ENCODE measurements at places on chromosomes 3 and 15.

DNA sequence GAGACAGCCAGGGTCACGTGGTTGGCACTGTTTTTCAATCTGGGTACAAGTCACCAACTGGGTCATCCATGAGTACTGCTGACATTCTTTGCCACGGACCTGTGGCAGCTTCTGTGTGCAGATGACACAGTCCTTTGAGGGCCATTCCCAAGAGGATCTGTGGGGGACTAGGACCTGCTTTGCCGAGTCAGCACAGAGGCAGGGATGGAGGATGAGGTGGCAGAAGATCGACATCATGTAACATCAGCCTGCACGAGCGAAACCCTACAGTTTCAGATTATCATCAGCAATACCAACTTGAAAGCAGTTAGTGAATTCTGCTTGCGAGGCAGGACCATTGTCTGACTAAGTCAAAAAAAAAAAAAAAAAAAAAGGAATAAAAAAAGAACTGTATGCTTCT, 227.7 kb downstream of the FOXP1 start:
- DNase-seq = peak; percentile 11

- no peak for DNase-seq
Observed at GRCh38 chr3:37909067-37909911, 47.6 kb downstream of the CTDSPL start.

- no peak for DNase-seq
Observed at GRCh38 chr15:28933710-28934445, 48.1 kb downstream of the APBA2 start.

- DNase-seq = no peak
Observed at GRCh38 chr3:149101154-149101553, 14.8 kb upstream of the HLTF start.

DNA sequence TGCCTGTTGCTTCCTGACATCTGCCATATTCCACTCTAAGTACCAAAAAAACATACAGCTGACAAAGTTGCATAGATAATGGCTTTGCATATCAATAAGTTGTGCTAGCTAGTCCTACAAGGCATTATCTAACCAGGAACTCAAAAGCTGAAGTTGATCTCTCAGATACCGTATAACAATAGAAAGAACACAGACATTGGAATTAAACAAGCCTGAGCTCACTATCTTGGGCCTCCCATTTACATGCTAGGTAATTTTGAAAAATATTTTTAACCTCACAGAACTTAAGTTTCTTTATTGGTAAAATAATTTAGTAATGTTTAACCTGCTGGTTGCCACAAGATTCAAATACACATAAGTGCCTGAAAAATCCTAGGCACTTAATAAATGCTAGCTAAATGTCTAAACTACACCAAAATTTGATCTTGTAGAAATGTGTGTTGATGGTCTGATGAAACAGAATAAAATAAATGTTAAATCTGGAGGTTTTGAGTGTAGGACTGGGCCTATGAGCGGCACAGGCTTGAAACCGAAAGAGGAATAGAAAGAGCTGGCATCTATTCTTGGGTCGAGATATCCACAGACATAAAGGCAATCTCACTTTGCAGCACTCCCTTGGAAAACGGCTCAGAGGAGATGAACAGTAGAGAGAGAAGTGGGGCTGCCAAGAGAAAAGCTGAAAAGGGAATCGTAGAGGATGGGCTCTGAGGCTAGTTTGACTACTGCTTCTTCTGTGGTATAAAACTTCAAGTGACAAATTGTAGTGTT, 29.9 kb upstream of the TTC14 start:
- no peak for DNase-seq

GRCh38 chr15:50563756-50564155, 17.3 kb upstream of the USP50 start:
- DNase-seq = no peak

DNA sequence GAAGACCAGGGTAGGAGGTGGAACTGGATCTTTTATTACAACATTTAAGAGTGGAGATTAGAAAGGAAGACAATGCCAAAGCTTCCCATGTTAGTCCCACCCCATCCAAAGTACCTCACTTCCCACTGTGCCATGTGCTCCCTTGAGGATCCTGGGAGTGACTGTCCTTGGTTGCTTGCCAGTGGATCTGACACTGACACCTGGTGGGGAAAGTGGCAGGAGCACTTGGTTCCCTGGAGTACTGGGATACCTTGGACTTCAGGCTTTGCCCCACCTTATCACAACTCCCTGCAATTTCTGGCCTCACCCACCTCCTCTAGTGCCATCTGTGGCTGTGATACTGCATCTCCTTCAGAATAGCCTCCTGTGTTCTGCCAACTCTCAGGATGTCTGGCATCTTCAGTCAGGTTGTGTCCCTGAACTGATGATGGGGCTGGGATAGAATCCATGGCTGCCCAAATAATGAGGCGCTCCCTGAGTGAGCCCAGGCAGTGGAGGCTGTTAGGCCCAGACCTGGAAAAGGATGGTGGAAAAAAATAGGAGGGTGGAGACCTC, 1.3 kb downstream of the ELL3 start:
- no peak for DNase-seq

GRCh38 chr3:124999897-125000435, 55.8 kb downstream of the HEG1 start:
- no peak for DNase-seq

GRCh38 chr3:150874666-150875219, 30.5 kb downstream of the MINDY4B start:
- DNase-seq = no peak

DNA sequence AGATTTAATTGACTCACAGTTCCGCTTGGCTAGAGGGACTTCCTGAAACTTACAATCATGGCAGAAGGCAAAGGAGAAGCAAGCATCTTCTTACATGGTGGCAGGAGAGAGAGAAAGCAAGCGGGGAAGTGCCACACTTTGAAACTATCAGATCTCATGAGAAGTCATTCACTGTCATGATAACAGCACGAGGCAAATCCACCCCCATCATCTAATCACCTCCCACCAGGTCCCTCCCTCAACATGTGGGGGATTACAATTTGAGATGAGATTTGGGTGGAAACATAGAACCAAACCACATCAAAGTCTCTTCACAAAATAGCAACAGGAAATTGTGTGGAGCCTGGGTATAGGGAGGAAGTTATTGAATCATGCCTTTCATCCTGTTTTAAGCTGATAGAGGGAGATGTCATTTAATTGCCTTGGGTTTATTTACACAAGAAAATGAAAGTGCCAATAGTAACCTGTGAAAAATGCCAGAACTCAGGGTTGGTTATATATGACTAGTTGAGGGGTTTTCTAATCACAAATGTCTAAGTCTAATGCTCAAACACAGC, 624.8 kb upstream of the LMCD1 start:
- DNase-seq = peak; percentile 13

DNA sequence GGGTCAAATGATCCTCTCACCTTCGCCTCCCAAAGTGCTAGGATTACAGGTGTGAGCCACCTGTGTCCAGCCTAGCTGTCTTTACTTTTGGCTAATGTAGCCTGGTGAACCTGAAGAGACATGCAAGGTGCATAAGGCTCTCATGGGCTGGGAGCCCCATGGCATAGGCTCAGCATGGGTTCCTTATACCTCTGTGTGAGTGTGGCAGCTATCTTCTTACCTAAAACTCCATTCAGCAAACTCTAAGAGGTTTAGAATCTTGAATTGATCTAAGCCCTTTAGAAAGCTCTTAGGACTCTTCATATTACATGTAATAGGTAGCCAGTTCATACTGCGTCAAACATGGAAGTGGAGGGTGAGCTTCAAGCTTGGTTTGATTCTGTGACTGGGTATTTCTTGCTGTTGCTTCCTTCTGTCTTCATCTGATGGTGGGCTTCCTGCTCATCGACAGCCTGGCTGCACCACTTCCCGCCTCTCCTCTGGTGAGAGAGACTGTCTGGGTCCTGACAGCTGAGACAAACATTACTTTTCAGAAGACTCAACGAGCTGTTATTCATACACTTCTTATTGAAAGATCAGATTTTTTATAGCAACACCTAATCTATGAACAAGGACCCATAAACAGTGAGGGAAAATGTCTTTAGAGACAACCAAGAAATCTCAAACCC, 19.2 kb upstream of the TKT start:
- DNase-seq = no peak

DNA sequence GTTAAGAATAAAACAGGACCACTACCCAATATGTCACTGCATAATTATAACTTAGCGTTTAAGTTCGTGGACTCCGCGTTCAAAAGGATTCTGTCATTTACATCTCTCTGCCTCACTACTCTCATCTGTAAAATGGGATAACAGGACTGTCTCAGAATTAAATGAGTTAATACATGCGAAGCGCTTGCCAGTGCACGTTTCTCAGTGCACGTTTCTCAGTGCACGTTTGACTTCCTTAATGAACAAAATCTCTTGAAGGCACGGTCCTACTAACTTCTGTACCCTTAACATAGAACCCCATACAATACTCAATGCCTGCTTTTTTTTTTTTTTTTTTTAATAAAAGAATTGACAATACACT, 499 bp downstream of the RABL3 start:
- no peak for DNase-seq

DNA sequence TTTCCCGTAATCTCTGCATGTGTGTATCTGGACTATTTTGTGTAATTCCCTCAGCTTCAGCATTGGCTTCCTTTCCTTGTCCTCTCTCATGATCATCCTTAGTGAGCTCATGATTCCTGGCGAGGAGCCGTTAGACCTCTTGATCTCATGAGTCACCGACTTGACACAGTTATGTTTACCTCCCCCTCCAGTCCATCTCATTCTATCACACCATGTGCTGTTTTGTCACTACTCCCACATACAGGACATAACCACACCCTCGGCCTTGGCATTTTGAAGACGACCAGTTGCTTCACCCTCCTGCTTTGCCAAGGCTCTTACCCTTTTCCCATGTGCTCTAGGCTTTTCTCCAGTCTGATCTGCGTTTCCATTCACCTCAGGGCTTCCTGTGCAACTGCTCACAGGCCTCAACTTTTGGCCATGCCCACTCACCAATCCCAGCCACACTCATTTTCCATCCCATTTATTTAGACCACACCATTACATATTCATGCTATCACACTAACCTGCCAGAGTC, 41.5 kb downstream of the CP start:
- DNase-seq = no peak

- DNase-seq = no peak
Observed at GRCh38 chr15:101657968-101658784, 6.0 kb upstream of the TM2D3 start.

DNA sequence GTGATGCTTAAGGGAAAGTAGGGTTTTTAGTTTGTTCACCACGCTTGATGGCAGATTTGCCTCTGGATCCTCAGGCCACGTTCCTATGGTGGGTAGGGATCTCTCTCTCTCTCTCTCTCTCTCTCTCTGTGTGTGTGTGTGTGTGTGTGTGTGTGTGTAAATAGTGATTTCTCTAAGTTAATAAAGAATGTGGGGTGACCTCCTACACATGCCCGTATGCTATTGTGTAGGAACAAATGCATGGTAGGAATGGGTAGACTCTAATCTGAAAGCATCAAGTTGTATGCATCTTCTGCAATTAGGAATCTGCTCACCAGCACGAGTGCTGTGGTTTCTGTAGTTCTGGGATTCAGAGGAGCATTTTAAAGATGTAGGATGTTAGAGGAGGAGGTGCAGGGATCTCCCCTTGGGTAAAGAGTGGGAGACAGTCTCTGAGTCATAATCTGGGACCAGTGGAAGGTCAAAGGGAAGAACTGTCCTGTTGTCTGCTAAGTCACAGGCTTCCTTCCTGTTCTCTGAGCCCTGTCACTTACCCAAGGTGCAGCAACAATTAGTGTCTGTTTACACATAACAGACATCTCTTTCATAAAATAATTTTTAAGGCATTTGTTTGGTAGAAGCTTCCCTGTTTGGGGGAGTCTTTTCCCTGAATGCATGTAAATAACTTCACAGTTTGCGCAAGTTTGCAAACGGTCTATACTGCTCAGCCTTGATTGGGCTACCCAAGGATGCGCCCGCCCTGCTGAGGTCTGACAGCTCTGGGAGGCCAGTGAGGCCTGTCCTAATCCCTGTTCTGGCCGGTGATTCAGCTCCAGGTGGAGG, 139.8 kb downstream of the IGF1R start:
- DNase-seq = no peak

GRCh38 chr3:182276512-182276911, 516.8 kb upstream of the ATP11B start:
- DNase-seq = no peak

- no peak for DNase-seq
Observed at GRCh38 chr3:135622656-135623055, 342.9 kb upstream of the PPP2R3A start.

DNA sequence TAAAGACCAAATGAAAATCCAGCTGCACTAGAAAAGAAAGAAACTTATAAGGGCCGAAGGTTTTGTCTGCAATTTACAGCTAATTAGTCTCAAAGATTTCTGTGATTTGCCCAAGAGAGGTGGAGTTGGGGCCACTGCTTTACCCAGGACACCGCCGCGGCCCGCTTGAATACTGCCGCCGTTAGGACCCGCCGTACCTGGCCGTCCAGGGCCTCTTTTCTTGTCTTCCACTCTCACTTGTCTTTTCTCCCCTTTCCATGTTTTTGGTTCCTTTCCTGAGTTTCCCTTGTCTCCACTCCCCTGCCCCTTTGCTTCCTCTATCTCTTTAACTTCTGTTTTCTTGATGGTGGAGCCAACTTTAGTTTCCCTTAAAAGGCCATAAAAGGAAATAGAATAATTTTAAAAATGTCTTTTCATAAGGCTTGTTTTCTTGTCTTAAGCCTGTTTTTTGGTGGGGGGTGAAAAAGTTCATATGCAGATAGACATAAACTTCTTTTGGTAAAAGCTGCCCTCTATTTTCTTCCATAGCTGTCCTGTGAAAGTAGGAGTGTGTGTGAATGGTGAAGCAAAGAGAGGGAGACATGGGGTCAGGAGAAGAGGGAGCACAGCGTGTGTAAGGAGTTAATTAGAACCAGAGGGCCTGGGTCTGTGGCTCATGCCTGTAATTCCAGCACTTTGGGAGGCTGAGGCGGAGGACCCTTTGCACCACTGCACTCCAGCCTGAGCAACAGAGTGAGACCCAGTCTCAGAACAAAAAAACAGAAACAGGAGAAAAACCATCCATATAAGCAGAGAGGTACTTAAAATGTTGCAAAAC, 16.0 kb upstream of the CCNL1 start:
- no peak for DNase-seq

DNA sequence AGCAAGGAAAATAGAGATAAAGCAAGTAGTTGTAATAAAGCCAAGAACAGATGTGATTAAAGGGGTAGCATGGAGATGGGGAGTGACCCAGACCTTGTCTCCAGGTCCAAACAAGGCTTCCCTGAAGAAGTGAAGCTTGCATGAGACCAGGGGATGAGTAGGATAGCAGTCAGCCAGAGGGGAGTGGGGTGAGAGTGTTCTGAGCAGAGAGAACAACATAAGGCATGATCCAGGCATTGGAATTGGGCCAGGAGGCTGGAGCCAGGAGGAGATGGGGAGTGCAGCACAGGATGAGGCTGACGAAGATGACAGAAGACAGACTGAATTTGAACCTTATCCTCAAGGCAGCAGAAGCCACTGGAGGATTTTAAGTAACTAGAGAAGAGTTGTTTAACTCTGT, 7.2 kb downstream of the TMOD2 start:
- DNase-seq = no peak

Measured in stimulated activated CD4-positive, alpha-beta T cell treated with anti-CD3 and anti-CD28 coated beads, Interleukin-1b, Interleukin-23, amount 100 ng/mL, for 1 hour (primary cell).